ENCODE measurements at places on chromosomes 7 and 10.

- DNase-seq = no peak
Observed at GRCh38 chr7:83475420-83475819, 173.5 kb downstream of the SEMA3E start.

- DNase-seq = no peak
Observed at GRCh38 chr7:15507171-15507570, 54.6 kb downstream of the AGMO start.

GRCh38 chr7:36344622-36345021 lies 45.0 kb upstream of the ANLN start:
- DNase-seq = no peak

GRCh38 chr7:70607281-70607680 lies 524.7 kb upstream of the GALNT17 start:
- no peak for DNase-seq

DNA sequence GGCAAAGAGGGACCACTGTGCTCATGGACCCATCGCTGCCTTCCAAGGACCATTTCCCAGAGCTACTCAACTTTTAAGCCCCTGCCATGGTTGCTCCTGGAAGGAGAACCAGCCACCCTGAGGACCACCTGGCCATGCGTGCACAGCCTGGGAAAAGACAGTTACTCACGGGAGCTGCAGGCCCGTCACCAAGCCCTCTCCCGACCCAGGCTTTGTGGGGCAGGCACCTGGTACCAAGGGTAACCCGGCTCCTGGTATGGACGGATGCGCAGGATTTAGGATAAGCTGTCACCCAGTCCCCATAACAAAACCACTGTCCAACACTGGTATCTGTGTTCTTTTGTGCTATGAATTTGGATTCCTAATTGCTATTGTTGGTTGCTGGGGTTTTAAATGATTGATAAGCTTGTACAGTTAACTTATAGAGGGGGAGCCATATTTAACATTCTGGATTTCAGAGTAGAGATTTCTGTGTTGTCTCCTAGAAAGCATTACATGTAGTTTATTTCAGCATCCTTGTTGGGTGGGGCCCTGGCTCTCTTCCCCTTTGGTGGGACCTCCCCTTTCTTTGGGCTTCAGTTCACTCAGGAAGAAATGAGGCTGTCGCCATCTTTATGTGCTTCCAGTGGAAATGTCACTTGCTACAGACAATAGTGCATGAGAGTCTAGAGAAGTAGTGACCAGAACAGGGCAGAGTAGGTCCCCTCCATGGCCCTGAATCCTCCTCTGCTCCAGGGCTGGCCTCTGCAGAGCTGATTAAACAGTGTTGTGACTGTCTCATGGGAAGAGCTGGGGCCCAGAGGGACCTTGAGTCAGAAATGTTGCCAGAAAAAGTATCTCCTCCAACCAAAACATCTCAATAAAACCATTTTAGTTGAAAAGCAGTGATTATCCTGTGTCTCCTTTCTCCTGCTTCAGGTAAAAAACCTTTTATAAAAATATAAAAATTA lies 19.4 kb downstream of the LAT2 start:
- no peak for DNase-seq

DNA sequence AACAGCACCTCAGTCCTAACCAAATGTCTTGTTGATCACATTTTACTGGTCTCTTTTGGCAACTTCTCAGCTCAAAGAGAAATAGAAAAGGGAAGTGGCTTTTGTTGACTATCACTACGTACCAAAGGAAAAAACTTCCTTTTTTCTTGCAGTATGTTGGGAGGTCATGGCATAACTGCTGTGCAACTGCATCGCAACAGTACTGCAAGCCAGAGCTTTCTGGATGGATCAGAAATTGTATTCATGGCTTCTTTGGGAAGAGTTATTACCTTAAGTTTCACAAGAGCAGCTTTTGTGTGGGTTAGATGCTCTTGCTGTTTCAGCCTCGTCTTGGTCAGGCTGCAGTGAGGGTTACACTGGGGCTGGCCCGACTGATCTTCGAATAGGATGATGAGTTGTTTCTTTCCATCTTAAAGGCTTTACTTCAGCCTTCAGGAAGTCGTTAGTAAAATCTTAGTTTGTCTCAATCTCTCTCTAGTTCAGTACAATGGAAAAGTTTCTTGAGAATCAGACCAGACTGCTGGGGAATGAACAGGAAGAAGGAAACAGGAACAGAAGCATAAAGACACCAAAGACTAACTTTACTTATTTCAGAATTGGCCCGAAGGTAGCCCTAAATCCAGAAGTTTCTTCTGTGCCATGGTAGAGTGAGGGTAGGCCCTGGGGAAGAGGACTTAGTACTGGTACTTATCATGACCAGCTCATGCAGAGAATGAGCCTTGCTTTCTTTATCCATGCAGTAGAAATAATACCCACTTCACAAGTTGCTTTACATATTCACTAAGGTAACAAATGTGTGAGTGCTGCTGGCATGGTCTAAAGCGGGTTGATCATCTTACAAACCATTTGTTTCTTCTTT lies 153.6 kb downstream of the CELF2 start:
- DNase-seq = no peak

DNA sequence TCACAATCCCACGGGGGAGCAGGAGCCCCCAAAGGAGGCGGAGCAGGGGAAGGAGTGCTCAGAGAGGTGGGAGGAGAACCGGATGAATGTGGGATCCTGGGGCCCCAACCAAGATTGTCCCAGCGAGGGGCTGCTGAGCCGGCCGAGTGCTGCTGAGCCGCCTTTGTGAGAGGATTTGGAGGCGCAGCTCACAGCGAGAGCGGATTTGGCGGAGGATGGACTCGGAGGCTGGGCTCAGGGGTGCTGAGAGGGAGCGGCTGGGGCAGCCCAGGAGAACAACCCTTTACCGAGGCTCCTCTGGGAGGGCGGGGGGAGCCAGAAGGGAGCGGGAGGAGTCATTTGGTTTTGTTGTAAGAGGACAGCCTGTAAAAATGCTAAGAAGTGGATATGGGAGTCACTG lies 23.0 kb downstream of the GHRHR start:
- DNase-seq = no peak

GRCh38 chr7:29370531-29371314 lies 176.1 kb downstream of the CHN2 start:
- no peak for DNase-seq

DNA sequence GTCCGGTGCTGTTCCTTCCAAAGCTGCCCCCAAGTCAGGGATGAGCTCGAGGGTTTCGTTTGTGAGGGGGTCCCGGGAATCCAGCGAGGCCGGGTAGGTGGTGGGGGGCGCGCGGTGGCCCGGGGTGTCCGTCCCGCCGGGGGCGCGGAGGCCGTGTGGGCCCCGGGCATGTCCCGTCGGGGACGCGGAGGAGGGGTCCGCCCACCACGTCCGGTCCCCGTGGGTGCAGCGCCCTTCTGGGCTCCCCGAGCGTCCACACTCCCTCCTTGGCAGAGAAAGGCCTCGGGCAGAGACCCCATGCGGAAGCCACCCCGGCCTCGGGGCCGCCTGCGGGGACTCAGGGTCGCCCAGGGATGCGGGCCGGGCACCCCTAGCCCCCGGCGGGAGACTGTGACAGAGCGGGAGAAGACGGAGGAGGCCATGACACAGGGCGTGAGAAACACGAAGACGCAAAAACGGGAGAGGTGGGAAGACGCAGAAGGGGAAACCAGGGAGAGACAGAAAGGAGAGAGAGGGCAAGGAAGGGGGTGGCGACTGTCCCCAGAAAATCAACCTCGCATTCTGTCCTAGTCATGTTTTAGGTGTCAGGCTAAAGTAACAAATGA lies 640 bp upstream of the ZNF425 start:
- DNase-seq = peak; percentile 94

DNA sequence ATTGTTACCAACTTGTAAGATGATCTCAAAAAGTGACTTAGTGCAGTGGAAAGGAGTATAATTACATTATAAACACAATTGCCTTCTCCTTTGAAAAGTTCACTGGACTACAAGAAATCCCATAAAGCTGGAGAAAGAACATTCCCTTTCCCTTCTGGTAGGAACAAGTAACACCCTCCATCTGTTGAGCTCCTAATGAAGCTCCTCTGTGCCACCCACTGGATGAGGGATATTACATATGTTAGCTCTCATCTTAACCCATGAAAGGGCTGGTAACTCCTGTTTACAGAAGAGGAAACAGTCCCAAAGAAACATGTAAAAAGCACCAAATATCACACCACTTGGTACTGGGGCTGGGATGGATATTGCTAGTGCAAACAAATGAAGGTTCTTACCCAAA lies 8.1 kb downstream of the PGAM1 start:
- no peak for DNase-seq

DNA sequence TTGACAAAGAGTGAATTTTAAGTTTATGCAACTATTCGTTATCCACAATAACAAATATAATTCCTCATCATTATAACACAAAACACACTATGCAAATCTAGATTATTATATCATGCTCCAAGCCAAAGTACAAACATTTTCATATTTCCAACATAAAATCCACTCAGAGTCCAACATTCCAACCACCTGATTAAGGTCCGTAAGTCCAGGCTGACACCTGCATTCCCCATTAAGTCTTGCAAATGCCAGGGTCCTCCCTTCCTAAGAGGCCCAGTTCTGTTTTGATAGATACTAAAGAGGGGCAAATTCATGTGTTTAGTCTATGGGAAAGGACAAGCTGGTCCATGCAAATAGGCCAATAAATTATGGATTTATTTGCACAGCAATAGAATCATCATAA lies 206.1 kb downstream of the POU6F2 start:
- DNase-seq = no peak

- DNase-seq = peak; percentile 60
Observed at GRCh38 chr10:80855348-80855971, 317.8 kb downstream of the SH2D4B start.

GRCh38 chr10:21372651-21373410 lies 152.7 kb downstream of the SKIDA1 start:
- no peak for DNase-seq

- DNase-seq = no peak
Observed at GRCh38 chr7:99363286-99363685, 11.2 kb upstream of the ARPC1B start.

- no peak for DNase-seq
Observed at GRCh38 chr10:6409971-6410643, 170.0 kb downstream of the PRKCQ start.

DNA sequence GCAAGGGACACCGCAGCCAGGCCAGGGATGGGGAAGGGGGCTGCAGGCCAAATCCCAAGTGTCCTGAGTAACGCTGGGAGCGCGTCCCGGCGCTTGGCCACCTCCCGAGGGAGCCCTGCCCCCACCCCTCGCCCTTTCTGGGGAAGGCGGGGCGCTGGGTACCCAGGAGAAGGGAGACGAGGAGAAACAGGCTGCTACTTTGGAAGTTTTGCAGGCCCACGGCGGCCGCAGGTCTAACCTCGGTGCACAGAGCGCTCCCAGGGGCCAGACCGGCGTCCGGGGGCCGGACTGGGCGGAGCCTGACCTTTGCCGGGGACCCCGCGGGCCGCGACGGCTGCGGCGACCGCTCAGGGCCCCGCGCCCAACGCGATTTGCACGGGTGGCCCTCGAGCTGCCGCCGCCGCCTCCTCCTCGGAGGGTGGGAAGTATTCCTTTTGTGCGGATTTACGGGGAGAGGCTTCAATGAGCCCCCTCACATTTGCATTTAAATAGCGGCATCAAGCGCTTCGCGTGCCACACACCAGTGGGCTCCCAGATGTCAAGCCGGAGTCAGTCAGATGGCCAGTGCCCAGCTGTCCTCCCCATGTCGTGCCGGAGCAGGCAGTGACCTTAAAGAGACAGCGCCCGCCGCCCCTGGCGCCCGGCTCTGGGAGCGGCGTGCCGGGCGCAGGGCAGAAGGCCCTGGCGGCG lies 3.0 kb upstream of the EBF3 start:
- DNase-seq = peak; percentile 71

DNA sequence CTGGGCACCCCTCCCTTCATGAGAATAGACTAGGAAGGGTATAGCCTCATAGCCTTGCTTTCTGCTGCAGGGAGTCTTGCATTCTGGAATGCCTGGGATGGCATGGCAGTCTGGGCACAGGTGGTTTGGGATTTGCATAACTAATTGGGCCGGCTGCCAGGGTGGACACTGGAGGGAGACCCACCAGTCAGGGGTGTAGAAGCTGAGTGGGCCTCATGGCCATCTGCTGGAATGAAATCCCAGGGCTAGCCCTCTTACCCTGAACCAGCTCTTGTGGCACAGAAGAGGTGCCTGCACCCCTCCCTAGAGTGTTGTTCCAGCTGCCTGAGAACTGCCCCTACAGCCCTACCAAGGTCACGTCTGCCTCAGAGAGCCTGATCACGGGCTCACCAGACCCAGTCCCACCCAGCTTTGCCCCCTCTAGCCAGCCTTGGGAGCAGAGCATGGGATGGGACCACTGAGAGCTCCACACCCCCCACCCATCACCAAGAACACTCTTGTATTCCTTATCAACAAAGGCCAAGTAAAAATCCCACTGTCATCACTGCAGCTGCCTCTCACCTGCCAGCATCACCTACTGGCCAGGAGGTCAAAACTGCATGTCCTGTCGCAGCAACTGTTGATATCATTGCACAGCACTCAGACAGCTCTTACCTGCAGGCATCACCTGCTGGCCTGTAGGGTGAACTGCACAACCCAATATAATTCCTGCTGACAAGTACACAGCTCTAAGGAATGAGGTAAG lies 148.9 kb downstream of the ZEB1 start:
- no peak for DNase-seq

GRCh38 chr10:128632694-128633093 lies 506.5 kb upstream of the MKI67 start:
- no peak for DNase-seq

DNA sequence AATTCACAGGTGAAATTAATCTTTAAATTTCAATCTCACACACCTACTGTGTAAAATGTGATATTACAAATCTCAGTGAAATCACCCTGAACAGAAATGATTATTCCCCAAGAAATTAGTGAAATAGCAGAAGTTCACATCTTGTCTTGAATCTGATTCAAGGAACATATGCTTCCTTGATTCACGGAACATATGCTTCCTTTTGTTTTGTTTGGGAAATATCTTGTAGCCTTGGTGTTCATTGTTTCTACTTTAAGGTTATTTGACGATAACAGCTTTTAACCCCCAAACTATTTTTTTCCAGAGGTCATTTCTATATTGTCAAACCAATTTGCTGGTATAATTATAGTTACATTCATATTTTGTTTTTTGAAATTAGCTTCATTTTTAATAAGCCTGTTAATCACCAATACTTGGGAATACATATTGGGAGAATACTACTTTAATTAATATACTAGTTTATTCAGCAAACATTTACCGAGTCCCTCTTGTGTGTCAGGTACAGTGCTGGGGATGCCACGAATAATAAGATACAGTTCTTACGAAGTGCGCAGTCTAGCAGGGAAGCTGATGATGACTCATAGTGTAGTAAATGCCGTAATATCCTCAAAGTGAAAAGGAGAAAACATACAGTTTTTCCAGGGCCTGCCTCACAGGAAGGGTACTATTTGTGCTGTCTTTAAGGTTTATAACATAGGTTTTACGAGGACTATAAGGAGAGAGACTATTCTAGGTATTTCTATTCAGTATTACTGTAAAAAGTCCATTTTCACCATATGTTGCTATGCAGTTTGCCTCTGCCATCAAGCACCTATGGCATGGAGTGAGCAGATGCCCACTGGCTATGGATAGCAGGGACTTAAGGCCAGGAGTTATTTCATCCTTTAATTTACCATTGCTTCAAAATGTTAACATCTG lies 32.5 kb downstream of the PRKAR2B start:
- no peak for DNase-seq

All from spleen (tissue), 13 donors.